ENCODE measurements at places on chromosomes 5 and 9.

GRCh38 chr9:74120061-74120460 lies 377.1 kb upstream of the RORB start:
- DNase-seq = no peak
- no peak overlapping the region for H3K27ac ChIP-seq
- H3K36me3 ChIP-seq = no peaks in the 10 kb centered on the region
- H3K27me3 ChIP-seq = no peaks in the 10 kb centered on the region
- H3K4me3 ChIP-seq = no peak overlapping the region

- H3K4me3 ChIP-seq = no peak overlapping the region
Measured at GRCh38 chr5:156181656-156182055, 145.3 kb upstream of the SGCD start.

GRCh38 chr5:143208781-143209510 lies 194.5 kb downstream of the NR3C1 start:
- no peak for DNase-seq
- no peak overlapping the region for H3K27ac ChIP-seq
- no peaks in the 10 kb centered on the region for H3K4me1 ChIP-seq
- no peaks in the 10 kb centered on the region for H3K36me3 ChIP-seq
- H3K4me3 ChIP-seq = no peak overlapping the region
- H3K27me3 ChIP-seq = no peaks in the 10 kb centered on the region

DNA sequence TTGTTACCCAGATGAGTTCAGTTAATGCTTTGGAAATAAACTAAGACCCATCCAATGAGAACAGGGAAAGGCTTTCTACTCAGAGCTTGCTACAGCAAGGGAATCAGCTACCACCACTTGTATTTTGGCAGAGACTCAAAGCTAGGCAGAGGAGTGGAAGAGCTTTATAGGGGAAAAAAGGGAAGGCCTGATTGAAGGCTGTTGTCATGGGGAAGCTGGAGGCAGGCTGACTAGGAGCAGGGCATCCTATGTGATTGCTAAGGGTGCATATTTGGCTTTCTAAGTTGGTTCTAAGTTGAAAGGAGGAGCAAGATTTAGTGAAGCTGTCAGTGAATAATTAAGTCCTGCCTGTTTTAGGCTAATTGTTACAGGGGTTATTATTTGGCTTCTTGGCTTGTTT lies 115.5 kb downstream of the PTTG1 start:
- H3K36me3 ChIP-seq = no peaks in the 10 kb centered on the region
- H3K27me3 ChIP-seq = no peaks in the 10 kb centered on the region
- H3K4me1 ChIP-seq = no peaks in the 10 kb centered on the region
- H3K27ac ChIP-seq = no peak overlapping the region

DNA sequence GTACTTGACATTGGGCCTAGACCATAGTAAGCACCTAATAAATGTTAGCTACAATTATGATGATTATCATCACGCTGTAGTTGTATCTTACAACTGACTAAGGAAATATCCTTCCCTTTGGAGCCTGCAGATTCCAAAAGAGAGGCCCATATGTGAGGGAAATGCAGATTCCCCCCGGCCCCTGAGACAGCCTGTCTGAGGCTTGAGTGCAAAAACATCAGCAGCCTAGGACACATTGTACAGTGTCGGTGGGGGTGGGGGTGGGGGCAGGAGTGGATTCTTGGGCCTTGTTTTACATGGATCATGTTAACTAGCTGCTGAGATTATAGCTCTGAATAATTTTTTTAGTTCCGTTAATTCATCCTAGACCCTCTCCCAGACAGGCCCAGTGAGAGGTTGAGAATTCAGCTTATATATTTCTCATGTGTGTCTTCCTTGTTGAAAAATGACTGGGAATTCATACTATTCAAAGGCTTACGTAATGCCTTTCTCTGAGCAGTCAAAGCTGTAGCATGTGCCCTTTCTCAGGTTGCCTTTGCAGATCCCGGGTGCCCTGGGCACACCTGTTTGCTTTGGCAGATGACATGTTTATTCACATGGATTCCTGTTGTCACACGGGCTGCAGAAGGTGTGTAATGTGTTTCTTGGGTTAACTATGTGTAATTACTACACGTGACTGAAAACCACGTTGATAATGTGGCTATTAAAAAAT lies 262.8 kb downstream of the NR3C1 start:
- H3K27ac ChIP-seq = no peak overlapping the region

- no peak overlapping the region for H3K4me3 ChIP-seq
- no peak overlapping the region for H3K27ac ChIP-seq
- no peaks in the 10 kb centered on the region for H3K36me3 ChIP-seq
- H3K4me1 ChIP-seq = no peaks in the 10 kb centered on the region
- no peak for DNase-seq
- no peaks in the 10 kb centered on the region for H3K27me3 ChIP-seq
Measured at GRCh38 chr5:89211836-89212235, 328.9 kb upstream of the MEF2C start.

DNA sequence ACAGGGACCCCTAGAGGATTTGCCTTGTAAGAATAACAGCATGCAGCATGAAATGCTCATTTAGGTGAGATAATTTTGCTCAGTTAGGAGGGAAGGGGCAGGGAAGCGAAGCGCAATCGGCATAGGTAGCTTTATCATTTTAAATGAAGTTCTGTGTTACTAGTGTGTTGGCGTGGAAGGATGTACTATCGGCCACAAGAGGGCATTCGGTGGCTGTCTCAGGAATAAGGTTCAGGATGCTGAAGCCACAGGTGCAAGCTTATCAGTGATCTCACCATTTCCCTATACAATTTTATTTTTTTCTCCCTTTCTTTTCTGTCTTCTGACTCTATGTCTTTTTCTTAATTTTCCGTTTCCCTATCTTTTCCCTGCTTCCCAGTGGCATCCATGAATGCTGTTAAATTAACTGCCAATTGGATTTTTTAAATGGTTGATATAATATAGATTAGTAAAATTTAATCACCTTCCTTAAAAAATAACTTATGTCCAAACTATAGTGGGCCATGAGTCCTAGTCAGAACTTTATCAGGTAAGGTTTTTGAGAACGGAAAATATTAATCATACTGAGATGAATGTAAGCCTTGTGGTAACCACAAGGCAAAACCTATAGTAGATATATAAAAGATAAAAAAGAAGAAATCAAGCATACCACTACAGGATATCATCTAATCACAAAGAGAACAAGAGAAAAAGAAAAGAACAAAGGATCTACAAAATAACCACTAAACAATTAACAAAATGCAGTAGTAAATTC lies 1.2 kb upstream of the INSL6 start:
- H3K36me3 ChIP-seq = no peaks in the 10 kb centered on the region
- H3K27me3 ChIP-seq = no peaks in the 10 kb centered on the region
- peak; percentile 31 for DNase-seq
- H3K4me3 ChIP-seq = no peak overlapping the region
- H3K27ac ChIP-seq = no peak overlapping the region
- no peaks in the 10 kb centered on the region for H3K4me1 ChIP-seq

- no peak overlapping the region for H3K4me3 ChIP-seq
- DNase-seq = no peak
- H3K27ac ChIP-seq = no peak overlapping the region
Measured at GRCh38 chr5:37494756-37495155, 115.6 kb downstream of the WDR70 start.

GRCh38 chr9:112326194-112326593 lies 7.2 kb downstream of the PTBP3 start:
- no peak for DNase-seq
- H3K4me3 ChIP-seq = no peak overlapping the region
- H3K4me1 ChIP-seq = peaks cover 15% of the 10 kb centered on the region
- no peaks in the 10 kb centered on the region for H3K27me3 ChIP-seq

DNA sequence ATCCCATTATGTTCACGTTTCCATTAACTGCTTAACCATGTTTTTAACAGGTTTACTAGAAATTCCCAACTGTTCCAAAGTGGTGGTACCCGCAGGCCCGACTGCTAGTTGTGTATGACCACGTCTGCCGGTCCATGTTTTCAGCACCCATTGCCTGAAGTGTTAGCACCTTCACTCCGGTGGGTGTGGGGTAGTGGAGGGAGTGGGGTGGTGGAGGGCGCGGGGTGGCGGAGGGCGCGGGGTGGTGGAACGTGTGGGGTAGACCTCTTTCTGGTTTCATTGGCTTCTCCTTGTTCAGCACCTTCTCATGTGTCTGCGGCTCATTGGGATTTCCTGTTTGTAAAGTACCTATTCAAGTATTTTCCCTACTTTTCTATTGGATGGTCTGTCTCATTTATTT lies 37.7 kb downstream of the TPPP start:
- DNase-seq = no peak
- no peaks in the 10 kb centered on the region for H3K4me1 ChIP-seq
- H3K27ac ChIP-seq = no peak overlapping the region
- no peaks in the 10 kb centered on the region for H3K27me3 ChIP-seq
- no peak overlapping the region for H3K4me3 ChIP-seq
- peaks cover 10% of the 10 kb centered on the region for H3K36me3 ChIP-seq

DNA sequence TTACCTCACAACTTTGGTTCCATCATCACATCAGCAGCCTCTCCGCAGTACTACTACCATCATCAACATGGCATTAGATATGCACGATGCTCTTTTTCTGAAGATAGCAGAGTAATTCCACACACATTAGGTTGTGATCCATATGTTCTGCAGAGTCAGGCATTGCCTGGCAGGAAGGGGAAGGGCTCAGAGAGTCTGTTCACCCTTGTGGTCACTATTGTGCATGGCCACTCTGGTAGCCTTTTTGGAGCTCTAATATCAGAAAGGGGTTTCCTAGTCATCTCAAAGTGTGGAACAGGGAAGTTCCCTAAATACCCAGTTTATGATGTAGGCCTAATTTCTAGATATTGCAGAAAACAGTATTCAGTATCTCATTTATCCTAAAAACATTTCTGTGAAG lies 373.6 kb downstream of the BNC2 start:
- H3K27ac ChIP-seq = no peak overlapping the region
- H3K4me3 ChIP-seq = no peak overlapping the region
- H3K4me1 ChIP-seq = no peaks in the 10 kb centered on the region
- DNase-seq = no peak

DNA sequence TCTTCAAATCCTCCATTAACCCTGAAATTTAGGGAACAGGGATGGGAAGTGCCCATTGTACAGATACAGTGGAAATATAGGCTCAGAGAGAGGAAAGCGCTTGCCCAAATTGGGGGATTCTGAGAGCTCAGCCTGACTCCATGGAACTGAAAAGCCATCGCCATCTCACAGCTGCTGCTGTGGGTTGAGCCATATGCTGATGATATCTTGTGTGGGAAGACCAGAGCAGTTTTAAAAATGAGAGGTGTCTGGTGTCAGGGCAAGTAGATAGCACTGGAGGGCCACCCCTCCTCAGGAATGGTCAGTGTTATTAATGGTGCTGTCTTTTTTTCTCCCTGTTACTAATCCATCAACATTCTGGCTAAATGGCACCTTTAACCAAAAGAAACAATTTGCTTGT lies 50.9 kb upstream of the C5orf58 start:
- no peaks in the 10 kb centered on the region for H3K4me1 ChIP-seq
- H3K27me3 ChIP-seq = peaks cover 18% of the 10 kb centered on the region
- no peak overlapping the region for H3K27ac ChIP-seq
- DNase-seq = no peak
- no peaks in the 10 kb centered on the region for H3K36me3 ChIP-seq
- no peak overlapping the region for H3K4me3 ChIP-seq

DNA sequence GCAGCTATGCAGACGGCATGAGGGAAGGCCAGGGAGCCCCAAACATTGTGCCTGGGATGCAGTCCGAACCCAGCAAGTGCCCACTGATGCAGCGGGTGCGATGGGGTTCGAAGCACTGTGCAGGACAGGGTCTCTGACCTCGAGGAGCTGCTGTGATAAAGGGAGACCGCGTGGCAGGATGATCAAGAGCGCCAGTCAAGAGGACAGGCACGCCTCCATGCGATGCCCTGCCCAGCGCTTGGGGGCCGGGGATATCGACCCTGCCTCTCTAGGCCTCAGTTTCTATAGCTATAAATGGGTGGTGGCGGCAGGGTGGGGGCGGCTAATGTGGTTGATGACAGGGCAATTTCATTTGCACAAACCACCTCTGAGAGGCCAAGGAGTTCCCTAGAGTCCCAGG lies 84.7 kb upstream of the BARHL1 start:
- no peak for DNase-seq
- no peaks in the 10 kb centered on the region for H3K27me3 ChIP-seq
- H3K4me3 ChIP-seq = no peak overlapping the region
- no peaks in the 10 kb centered on the region for H3K36me3 ChIP-seq
- no peak overlapping the region for H3K27ac ChIP-seq
- H3K4me1 ChIP-seq = no peaks in the 10 kb centered on the region

DNA sequence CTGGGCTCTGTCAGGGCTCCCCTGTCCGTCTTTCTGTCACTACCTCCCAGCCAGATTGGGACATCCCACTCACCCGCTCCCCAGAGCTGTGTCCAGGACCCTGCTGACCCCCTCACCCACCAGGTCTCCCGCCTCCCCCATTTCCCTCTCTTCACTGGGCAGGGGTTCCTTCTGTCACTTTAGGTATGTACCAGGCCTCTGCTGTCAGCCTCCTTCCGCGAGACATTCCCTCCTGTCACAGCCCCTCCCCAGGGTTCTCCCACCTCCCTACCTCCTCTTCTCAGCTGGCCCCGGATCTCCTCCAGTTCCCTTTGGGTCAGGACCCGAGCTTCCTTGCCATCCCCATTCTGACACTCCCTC lies 488 bp downstream of the POLR1E start:
- H3K4me1 ChIP-seq = peaks cover 9% of the 10 kb centered on the region
- DNase-seq = no peak
- no peaks in the 10 kb centered on the region for H3K27me3 ChIP-seq
- peaks cover 4% of the 10 kb centered on the region for H3K36me3 ChIP-seq
- H3K27ac ChIP-seq = peak overlapping the region; percentile 51

GRCh38 chr9:126125177-126125576 lies 201.5 kb upstream of the MVB12B start:
- no peaks in the 10 kb centered on the region for H3K27me3 ChIP-seq
- H3K4me3 ChIP-seq = no peak overlapping the region
- no peak for DNase-seq
- no peak overlapping the region for H3K27ac ChIP-seq
- no peaks in the 10 kb centered on the region for H3K4me1 ChIP-seq
- H3K36me3 ChIP-seq = no peaks in the 10 kb centered on the region

GRCh38 chr9:82969291-82969690 lies 93.7 kb downstream of the RASEF start:
- no peaks in the 10 kb centered on the region for H3K36me3 ChIP-seq
- no peak for DNase-seq
- H3K27me3 ChIP-seq = no peaks in the 10 kb centered on the region

DNA sequence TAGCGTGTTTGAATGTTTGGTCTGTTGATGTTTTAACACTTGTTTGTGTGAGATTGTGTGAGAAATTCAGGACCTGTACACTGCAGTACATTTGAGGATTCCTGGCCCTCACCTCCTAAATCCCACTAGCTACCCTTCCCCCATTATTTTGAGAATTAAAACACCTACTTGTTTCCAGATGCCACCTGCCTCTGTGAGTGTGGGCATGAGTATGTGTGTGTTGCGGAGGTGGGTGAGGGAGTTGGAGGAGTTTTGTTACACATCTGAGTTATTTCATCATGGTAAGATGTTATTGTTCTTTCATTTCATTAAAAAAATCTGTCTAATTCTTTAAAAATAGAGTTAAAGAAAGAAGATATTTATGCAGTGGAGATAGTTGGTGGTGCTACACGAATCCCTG lies 36.3 kb downstream of the HSPA4 start:
- peaks cover 63% of the 10 kb centered on the region for H3K36me3 ChIP-seq
- no peaks in the 10 kb centered on the region for H3K4me1 ChIP-seq
- H3K4me3 ChIP-seq = no peak overlapping the region
- no peak overlapping the region for H3K27ac ChIP-seq
- no peaks in the 10 kb centered on the region for H3K27me3 ChIP-seq
